Right renal cortex interstitium (tissue), 3 donors: ENCODE measurements at places on chromosomes 7 and 10.

- no peak for DNase-seq
These were observed 76.4 kb upstream of the LRRC17 start for GRCh38 chr7:102836191-102836919.

DNA sequence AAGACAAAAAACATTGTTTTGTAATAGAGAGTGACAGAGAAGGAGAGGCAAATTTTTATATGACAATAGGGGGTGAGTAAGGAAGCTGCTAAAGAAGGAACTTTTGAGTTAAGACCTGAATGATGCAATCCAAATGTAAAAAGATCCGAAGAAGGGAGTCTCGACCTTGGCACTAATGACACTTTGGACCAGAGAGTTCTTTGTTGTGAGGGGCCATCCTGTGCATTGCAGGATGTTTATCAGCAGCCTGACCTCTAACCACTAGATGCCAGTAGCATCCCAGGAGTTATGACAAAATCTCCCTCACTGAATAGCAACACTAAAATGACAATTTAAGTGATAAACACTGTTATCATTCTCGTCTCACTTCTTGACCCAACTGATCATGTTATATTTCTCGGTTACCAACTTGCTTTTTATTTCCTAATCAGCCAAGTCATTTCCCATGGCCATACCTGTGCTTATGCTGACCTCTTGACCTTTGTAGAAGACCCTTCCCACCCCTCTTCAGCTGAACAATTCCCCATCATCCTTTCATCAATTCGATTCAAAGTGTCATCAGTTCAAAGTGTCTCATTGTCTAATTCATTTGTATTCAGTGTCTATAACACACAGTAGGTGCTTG is 30.0 kb downstream of the DGKI start:
- DNase-seq, result no peak

DNA sequence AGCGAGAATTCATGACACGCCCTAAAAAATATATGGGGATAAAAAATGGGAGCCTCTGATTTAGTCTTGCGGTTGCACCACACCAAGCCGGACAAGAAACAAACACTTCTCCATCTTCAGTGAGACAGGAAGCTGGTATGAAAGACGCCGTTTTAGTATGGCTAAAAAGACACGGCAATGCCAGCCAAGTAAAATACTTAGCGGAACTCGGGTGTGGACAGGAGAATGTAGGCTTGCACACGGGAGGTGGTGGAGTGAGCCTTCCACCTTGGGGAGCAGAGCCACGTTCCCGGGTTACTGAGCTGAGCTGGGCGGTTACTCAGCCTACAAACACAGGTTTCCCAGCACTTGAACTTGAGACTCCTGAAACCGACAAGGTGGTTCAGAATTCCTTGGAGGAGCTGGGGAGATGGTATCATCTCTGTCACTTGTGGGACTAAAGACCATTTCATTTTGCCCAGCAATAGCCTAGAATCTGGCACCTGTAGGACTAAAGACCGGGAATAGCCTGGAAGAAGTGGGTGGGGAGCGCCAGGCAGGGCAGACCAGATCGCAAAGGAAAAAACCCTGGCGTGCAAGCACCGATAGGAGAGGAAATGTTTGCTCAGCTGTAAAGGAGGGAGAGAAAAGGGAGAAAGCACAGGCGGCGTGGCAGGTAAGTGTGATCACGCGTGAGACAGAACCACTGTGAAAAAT is 34.8 kb upstream of the SEPHS1 start:
- no peak for DNase-seq

- no peak for DNase-seq
These were observed 125.6 kb downstream of the GLRX3 start for GRCh38 chr10:130261766-130262165.

- DNase-seq, result no peak
These were observed 59.4 kb upstream of the ETV1 start for GRCh38 chr7:14048889-14049288.

DNA sequence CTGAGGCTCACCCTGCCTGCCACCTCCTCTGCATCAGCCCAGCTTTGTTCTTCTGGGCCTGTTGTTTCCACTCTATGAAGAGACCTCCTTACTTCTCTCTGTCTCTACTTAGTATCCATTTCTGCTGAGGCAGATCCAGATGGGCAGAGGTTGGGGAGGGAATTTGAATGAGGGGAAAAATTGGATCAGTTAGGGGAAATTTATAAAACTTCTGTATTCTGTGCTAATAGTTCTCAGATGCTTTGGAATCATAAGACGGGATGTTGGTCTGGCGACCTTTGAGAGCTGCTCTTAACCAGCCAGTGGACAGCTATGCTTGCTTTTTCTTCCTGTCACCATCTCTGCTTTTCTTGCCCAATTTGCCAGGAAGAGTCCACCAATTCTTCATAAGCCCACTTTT is 55.5 kb downstream of the AUTS2 start:
- DNase-seq, result no peak

DNA sequence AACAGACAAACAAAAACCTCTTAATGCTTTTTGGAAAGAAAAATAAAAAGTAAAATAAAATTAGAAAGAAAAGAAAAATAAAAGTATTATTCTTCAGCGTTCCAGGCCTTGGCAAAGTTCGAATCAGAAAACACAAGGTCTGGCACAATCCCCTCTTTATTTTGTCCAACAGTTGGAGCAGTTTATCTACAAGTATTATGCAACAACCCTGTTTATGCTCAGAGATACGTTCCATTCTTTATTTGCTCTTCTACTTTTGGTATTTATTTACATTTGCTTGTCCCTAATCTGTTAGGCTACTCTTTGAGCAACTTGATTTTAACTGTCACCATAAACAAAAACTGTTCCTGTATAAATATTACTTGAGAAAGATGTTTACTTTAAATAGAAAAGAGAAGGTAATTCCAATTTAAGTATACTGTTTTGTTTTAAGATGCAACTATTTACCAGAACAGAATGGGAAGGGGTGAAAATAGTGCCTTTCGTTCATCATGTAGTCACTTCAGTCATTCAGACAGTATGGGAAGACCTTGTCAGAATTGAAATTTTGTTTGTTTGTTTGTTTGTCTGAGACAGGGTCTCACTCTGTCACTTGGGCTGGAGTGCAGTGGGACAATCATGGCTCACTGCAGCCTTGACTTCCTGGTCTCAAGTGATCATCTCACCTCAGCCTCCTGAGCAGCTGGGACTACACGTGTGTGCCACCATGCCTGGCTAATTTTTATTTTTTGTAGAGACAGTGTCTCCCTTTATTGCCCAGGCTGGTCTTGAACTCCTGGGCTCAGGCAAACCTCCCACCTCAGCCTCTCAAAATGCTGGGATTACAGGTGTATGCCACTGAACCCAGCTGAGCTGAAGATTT is 5.7 kb downstream of the PDK4 start:
- no peak for DNase-seq

- DNase-seq, result peak; percentile 50
These were observed 313.3 kb downstream of the FGFR2 start for GRCh38 chr10:121284936-121285335.

DNA sequence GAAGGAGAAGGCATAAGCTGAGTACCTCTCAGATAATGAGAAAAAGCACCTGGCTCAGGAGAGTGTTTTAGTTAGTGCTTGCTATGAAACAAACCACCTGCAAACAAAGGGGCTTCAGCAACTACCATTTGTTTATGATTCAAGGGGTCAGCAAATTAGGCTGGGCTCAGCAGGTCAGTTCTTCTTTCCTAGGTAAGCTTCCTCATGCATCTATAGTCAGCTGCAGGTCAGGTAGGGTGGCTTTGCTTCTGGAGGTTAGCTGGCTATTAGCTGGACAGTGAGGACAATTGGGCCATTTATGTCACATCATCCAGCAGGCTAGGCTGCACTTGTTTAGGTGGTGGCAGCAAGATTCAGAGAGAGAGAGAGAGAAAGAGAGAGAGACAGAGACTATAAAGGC is 185.5 kb downstream of the EMX2 start:
- DNase-seq, result no peak

DNA sequence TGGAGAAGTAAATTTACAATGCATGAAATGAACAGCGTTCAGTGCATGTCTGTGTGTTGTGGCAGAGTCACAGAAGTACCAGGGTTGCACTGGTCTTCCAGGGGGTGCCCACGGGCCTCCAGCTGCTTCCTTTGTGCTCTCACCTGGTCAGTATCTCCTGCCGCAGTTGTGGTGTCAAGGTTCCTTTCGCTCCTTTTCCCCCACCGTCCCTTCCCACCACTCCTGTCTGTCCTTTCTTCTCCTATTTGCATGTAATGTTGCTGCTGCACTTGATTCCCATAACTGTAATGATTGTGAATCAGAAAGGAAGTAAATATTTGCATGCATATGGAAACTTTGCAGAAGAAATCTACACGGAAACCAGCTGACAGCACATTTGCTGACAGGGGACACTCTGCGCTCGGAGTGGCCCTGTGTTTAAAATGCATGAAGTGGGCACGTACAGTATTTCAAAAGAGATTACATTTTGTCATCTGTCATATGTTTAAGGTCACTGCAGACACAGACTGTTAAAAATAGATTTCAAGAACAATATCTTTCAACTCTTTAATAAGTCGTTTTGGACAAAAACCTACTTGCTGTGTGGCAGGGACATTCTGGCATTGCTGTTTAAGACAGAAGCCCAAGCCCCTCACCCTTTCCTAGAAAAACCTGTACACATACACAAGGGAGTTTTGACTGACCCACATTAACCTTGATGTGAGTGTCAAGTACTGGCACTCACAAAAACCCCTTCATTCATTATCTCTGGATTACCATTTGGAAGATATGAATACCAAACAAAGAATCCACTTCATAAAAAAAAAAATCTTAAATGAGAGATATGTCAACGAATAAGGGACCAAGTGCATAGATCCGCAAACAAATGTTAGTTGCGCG is 336.7 kb upstream of the KLF6 start:
- DNase-seq, result no peak

GRCh38 chr10:612696-613095 is 76.8 kb downstream of the DIP2C start:
- DNase-seq, result no peak

- no peak for DNase-seq
These were observed 2.1 kb upstream of the UNCX start for GRCh38 chr7:1230411-1231213.

DNA sequence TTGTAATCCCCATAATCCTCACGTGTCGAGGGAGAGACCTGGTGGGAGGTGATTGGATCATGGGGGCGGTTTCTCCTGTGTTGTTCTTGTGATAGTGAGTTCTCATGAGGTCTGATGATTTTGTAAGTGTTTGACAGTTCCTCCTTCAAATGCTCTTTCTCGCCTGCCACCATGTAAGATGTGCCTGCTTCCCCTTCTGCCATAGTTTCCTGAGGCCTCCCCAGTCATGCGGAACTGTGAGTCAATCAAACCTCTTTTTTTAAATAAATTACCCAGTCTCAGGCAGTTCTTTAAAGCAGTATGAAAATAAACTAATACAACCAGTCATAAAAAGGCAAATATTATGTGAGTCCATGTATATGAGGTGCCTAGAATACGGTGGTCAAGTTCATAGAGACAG is 87.5 kb downstream of the FRMD4A start:
- no peak for DNase-seq

GRCh38 chr7:13880789-13881188 is 108.7 kb downstream of the ETV1 start:
- no peak for DNase-seq

- DNase-seq, result no peak
These were observed 6.8 kb upstream of the IFIT1B start for GRCh38 chr10:89371079-89371478.

DNA sequence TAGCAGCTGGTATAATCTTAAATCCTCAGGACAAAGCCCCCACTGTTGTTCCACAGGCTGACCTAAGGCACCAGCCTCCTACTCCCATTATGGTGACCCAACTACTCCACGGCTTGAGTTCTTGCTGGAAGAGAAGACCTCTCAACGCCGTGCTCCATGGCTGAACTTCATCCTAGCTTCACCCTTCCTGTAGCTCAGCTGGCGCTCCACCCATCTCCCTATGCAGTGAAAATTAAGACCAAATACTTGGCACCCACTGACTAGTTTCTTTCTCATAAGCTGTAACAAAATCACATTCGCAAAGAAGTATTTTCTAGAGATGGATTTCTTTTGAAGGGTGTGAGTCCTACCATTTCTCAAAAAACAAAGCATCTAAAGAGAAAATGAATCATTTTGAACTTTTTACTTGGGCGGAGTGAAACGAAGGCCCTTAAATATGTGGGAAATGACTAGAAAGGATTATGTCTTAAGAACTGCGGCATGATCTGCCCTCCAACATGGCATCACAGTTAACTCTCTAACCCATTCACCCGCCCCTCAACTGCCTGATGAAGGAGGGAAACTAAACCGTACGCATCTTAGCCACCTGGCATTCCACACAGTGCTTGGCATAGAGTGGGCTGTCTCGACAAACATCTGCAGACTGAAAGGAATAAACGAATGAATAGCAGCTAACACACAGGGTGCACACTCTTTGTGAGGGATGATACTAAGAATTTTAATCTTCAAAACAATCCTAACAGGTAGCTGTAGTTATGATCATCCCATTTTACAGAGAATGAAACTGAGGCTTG is 32.7 kb downstream of the GFRA1 start:
- no peak for DNase-seq

DNA sequence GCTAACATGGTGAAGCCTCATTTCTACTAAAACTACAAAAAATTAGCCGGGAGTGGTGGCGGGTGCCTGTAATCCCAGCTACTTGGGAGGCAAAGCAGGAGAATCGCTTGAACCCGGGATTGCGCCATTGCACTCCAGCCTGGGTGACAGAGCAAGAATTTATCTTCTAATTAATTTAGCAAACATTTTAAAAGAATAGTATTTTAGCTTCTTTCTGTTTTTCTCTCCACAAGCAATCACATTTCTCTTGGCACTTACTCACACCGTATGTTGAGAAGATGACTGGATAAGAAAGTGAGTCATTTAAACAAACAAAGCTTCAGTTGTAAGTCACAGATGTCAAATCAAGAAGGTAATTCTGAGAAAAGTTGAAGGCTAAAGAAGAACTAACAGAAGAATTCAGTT is 264.0 kb downstream of the ARL4A start:
- no peak for DNase-seq

- DNase-seq, result no peak
These were observed 1.1 kb downstream of the ITGA8 start for GRCh38 chr10:15718694-15719048.

DNA sequence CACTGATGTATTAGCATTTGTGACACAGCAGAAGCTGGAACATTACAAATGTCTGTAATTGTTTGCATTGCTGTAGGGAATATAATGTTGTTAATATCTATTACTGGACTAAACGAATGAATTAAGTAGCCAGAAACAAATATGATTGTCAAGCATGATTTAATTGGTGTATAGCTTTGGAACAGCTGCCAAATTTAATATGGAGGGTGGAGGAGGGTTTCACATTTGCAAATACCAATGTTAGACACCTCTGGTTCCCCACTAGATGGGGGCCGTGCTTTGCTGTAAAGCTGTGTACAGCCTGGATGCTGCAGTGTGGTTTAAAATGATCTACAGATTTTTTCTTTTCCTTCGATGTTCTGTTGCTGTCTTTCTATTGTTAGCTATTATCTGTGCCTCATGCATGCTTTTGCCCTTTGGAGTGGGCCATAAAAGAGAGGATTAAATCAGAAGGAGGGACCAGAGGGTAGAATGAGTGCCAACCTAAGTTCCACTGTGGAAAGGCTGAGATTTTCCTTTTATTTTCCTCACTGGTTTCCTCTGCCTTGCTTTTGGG is 23.1 kb downstream of the DNAJB9 start:
- DNase-seq, result no peak

- no peak for DNase-seq
These were observed 19.2 kb downstream of the NIPSNAP2 start for GRCh38 chr7:55983537-55983936.

GRCh38 chr10:120217736-120218135 is 239.3 kb upstream of the PLPP4 start:
- no peak for DNase-seq

GRCh38 chr7:120052884-120053382 is 220.0 kb upstream of the KCND2 start:
- peak; percentile 50 for DNase-seq

- no peak for DNase-seq
These were observed 65.3 kb upstream of the AQP1 start for GRCh38 chr7:30846378-30846777.
